ENCODE measurements at places on chromosomes 16 and 17. TPM values are rescaled to one million over a fixed set of nuclear protein-coding genes. Genes with fewer than 3 reads are reported as not detected.

The KRTAP2-3 gene
- not detected for total RNA-seq

The KRT28 gene
- not detected for total RNA-seq

The JUP gene
- total RNA-seq = 0.51 TPM

DNA sequence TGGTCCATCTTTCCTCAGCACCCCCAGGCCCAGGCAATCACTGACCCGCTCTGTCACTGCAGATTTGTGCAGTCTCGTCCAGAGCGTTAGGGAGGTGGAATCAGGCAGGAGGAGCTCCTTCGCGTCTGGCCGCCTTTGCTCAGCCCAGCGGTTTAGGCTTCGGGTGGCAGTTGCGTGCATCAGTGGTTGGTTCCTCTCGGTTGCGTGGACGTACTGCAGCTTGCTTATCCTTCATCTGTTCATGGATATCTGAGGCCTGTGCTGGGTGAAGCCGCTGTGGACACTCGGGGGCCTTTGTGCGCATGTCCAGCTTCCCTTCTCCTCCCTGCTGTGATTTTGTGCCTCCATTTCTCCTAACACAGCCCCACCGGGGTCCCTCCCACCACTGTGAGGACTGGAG is 4.7 kb upstream of the P2RX1 start:
- no peak for DNase-seq

GRCh38 chr17:74754832-74755231 is 6.4 kb downstream of the NHERF1 start:
- peak; percentile 66 for DNase-seq

DNA sequence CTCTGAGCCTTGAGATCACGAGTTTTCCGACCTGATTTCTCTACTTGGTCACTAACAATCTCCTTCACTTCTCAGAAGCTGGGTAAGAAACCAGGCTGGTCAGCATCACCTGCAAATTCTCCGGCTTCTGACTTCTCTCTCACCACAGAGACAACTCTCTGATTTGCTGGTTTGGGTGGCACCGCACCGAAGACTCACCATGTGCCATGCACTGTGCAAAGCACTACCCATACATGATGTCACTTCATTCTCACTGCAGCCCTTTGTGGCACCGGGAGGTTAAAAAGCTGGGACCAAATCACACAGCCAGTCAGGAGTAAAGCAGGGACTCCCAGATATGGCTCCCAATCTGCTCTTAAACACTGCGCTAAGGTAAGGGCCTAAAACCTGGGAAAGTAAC is 647 bp downstream of the VAC14 start:
- DNase-seq = no peak
